ENCODE measurements at places on chromosomes 1 and 21. TPM values are rescaled to one million over a fixed set of nuclear protein-coding genes. Genes with fewer than 3 reads are reported as not detected.

DNA sequence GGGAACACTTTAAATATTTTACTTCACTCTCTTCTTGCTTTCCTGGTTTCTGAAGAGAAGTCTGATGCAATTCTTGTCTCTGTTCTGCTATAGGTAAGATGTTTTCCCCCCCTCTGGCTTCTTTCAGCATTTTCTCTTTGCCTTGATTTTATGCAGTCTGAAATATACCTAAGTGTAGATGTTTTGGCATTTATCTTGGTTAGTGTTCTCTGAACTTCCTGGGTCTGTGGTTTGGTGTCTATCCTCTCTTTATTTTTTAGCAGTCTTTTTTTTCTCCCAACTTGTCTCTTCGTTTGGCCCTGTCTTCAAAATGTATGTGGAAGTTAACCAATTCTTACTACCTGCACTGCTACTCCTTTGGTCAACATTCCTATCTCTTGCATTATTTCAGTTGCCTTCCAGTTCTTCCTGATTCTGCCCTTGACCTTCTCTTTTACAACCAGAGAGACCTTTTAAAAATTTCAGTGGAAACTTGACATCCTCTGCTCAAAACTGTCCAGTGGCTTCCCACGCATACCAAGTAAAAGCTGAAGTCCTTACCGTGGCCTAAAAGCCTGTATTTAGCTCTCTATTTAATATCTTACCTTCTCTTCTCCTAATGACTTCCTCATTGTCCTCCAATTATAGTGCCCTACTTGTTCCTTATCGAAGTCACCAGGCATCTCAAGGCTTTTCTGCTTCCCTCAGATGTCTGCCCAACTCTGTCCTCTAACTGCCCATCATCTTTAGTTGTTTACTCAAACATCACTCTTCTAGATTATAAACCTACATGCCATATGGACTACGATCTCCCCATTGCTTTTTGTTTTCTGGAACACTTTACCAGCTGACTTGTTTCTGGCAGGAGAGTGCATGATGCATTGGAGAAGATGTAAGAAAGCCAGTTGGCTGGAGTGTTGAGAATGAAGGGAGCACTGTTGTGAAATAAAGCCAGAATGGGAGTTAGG, 40.9 kb downstream of the RAP1A start:
- no peak for DNase-seq
- no peak overlapping the region for H3K27ac ChIP-seq
- H3K36me3 ChIP-seq, result peaks cover 24% of the 10 kb centered on the region
- no peak overlapping the region for H3K4me3 ChIP-seq
- peaks cover 46% of the 10 kb centered on the region for H3K4me1 ChIP-seq

The MAP10 gene
- total RNA-seq, result 3.1 TPM

- H3K27me3 ChIP-seq, result no peaks in the 10 kb centered on the region
- H3K27ac ChIP-seq, result peak overlapping the region; percentile 96
- peak; percentile 52 for DNase-seq
- H3K36me3 ChIP-seq, result peaks cover 25% of the 10 kb centered on the region
- peak overlapping the region; percentile 94 for H3K4me3 ChIP-seq
Measured at GRCh38 chr1:36397083-36397377, 678 bp downstream of the LSM10 start.

The KRTAP20-4 gene
- not detected for total RNA-seq

GRCh38 chr1:118396829-118397495, 211.9 kb upstream of the SPAG17 start:
- no peak for DNase-seq
- H3K36me3 ChIP-seq, result no peaks in the 10 kb centered on the region
- H3K4me3 ChIP-seq, result no peak overlapping the region
- H3K4me1 ChIP-seq, result no peaks in the 10 kb centered on the region

DNA sequence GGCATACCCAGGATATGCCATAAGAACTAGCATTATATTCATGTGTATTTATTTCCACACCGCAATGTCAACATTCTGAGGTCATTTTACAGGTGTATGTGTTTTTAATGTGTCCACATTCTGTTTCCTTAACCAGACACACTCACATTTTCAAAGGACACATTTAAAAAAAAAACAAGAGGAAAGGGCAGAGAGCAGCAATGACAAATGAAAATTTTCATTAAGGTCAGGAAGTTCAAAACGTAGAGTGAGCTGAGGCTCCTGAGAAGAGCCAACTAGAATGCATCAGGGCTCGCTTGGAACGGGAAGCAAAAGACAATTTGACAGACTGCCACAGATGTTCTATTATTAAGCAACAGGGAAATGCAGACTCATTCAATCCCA, 4.8 kb upstream of the GNPAT start:
- DNase-seq, result no peak
- no peak overlapping the region for H3K4me3 ChIP-seq
- H3K4me1 ChIP-seq, result peaks cover 35% of the 10 kb centered on the region
- no peak overlapping the region for H3K27ac ChIP-seq
- peaks cover 55% of the 10 kb centered on the region for H3K36me3 ChIP-seq

DNA sequence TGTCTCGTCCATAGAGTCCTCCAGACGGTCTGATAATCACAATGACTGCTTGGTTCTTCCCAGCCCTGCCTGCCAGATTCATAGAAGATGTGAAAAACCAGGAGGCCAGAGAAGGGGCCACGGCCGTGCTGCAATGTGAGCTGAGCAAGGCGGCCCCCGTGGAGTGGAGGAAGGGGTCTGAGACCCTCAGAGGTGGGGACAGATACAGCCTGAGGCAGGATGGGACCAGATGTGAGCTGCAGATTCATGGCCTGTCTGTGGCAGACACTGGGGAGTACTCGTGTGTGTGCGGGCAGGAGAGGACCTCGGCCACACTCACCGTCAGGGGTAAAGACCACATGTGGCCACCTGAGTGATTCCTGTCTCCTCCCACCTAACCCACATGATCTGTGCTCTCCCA, 86.9 kb downstream of the OBSCN start:
- no peak overlapping the region for H3K4me3 ChIP-seq
- no peak overlapping the region for H3K27ac ChIP-seq
- no peaks in the 10 kb centered on the region for H3K27me3 ChIP-seq
- no peak for DNase-seq

- no peaks in the 10 kb centered on the region for H3K36me3 ChIP-seq
- no peak overlapping the region for H3K27ac ChIP-seq
- no peak overlapping the region for H3K4me3 ChIP-seq
- DNase-seq, result no peak
- peaks cover 5% of the 10 kb centered on the region for H3K27me3 ChIP-seq
- no peaks in the 10 kb centered on the region for H3K4me1 ChIP-seq
Measured at GRCh38 chr1:196873385-196873784, 14.5 kb upstream of the CFHR4 start.

- peak overlapping the region; percentile 93 for H3K4me3 ChIP-seq
- peaks cover 58% of the 10 kb centered on the region for H3K4me1 ChIP-seq
- DNase-seq, result no peak
- peaks cover 41% of the 10 kb centered on the region for H3K36me3 ChIP-seq
Measured at GRCh38 chr1:40038697-40039096, 1.8 kb upstream of the CAP1 start.

- no peaks in the 10 kb centered on the region for H3K4me1 ChIP-seq
- no peaks in the 10 kb centered on the region for H3K27me3 ChIP-seq
- H3K36me3 ChIP-seq, result no peaks in the 10 kb centered on the region
- no peak for DNase-seq
- no peak overlapping the region for H3K27ac ChIP-seq
Measured at GRCh38 chr1:88056881-88057280, 627.2 kb upstream of the PKN2 start.

The PADI3 gene
- not detected for total RNA-seq

DNA sequence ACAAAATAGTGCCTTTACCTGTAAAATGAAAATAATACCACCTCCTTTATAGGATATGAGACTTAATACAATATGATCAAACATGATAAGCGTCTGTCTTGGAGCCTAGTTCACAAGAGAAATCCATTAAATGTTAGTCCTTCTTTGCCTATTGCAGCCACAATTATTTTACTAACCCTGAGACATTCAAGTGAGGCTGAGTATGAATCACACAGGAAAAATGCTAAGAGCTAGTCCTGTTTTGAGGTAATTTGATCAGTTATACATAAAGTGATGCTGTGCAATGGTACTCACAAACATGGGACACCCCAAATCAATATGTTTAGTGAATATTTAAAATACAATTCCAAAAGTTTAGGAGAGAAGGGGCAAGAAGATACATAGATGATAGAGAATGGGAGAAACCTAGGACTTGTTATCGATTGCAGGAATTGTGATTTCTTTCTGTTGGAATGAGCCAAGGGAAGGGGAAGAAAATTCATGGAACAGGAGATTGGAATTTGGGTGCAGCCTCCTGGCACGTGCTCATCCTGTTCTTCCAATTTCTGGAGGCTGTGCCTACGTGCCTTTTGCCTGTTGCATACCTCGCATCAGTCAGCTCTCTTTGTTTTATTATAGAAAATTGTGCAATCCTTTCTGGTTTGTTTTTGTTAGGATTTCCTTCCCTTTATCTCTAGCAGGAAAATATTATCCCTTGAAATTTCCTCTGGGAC, 39.9 kb upstream of the BACH1 start:
- H3K27ac ChIP-seq, result no peak overlapping the region
- H3K27me3 ChIP-seq, result peaks cover 6% of the 10 kb centered on the region
- no peak for DNase-seq
- H3K4me3 ChIP-seq, result no peak overlapping the region

The ZNF648 gene
- not detected for total RNA-seq

- DNase-seq, result no peak
- H3K4me3 ChIP-seq, result no peak overlapping the region
- no peak overlapping the region for H3K27ac ChIP-seq
- H3K4me1 ChIP-seq, result no peaks in the 10 kb centered on the region
- H3K36me3 ChIP-seq, result no peaks in the 10 kb centered on the region
Measured at GRCh38 chr1:171937938-171938337, 96.6 kb downstream of the DNM3 start.

GRCh38 chr1:229136822-229137221, 134.1 kb upstream of the RAB4A start:
- peaks cover 2% of the 10 kb centered on the region for H3K27me3 ChIP-seq
- DNase-seq, result no peak
- H3K4me3 ChIP-seq, result no peak overlapping the region
- H3K36me3 ChIP-seq, result peaks cover 22% of the 10 kb centered on the region
- no peak overlapping the region for H3K27ac ChIP-seq
